ENCODE measurements at places on chromosomes 11 and 22.

DNA sequence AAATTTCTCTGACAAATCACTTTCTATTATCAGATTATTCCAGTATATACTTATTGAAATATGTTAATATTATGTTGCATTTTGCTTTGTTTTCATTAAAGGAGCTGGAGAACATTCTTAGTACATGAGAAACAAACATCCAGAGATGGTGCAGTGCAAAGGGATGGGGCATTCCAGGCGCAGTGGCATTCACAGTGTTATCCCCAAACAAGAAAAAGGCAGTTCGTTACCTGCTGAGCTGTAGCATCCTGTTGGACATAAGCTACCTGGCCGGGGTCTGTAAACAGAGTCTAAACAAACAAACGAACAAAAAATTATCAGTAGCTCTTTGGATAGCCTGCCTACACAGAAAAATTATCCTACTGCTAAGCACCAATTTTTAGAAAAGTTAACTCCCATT, 47.4 kb downstream of the PRDM10 start:
- no peak for DNase-seq

DNA sequence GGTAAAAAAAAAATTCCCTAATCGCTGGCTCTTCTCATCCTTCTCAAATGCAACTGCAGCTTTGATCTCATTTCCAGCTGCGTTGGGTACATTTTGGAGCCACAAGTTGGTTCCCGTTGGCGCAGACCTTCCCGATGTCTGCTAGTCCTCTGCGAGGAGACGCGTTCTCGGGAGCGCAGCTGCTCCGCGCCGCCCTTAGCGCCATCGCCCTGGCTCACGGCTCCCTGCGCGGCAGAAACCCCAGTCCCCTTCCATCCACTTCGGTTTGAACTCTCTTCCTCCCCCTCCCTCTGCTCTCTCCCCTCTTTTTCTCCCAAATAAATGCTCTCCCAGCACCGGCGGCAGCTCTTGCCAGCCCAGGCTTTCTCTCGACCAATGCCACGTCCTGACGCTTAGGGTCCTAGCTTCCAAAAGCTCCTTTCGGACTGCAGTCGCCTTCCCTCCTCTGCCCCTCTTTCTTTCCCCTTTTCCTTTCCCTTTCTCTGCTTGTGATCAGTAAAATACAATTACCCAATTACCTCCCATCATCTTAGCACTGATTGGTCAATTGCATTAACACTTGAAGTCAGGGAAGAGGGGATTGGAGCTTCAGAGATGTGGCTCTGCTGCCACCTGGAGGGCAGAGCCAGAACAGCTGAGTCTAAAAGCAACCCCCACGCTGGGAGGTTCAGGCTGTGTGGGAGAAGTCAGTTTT, 1165.7 kb downstream of the LRRC4C start:
- peak; percentile 75 for DNase-seq

GRCh38 chr11:4072668-4073285, 21.8 kb upstream of the RRM1 start:
- peak; percentile 70 for DNase-seq

- no peak for DNase-seq
Observed at GRCh38 chr11:117062498-117062897, 35.7 kb downstream of the SIK3 start.
